NCI-H2081 (cell line): ENCODE measurements at places on chromosomes 6 and 20.

- no peak for DNase-seq
Measured at GRCh38 chr6:148779142-148779562, 32.3 kb downstream of the UST start.

- DNase-seq, result no peak
Measured at GRCh38 chr6:38194282-38194572, 374.7 kb downstream of the ZFAND3 start.

DNA sequence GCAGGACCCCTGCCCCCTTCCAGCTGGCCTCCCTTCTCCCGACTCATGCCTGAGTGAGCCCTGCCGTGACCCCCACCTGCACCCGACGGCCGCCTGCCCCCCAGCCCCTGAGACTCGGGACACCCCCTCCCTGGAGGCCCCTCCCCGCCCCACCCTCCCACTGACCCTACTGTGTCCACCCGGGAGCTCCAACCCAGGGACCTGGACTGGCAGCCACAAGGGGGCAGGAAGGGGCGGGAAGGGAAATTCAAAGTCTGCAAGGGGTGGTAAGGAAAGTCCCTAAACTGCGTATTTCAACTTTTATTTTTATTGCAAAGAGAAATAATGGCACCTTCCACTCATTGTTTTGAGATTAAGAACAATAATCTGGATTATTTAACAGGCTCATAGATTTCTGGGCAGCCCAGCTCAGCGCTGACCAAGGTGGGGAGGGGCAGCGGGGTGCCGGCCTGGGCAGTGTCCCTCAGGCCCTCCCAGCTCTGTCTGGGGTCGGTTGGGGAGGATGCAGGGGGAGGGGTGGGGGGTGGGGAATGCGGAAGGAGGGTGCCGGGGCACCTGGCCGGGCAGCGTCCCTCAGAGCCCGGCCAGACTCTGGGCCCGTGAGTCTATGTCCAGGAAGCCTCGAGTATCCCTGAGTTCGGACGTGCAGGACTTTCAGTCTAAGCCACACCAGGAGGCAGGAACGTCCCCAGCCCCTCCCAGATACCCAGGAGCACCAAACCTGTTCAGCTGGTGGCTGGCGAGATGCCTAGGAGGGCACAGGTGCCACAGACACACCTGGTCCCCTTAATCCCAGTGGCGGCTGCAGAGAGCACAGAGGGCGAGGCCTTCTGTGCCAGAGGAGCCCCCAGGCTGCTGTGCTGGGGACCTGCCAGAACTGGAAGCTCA lies 1.3 kb upstream of the PTK6 start:
- peak; percentile 84 for DNase-seq

DNA sequence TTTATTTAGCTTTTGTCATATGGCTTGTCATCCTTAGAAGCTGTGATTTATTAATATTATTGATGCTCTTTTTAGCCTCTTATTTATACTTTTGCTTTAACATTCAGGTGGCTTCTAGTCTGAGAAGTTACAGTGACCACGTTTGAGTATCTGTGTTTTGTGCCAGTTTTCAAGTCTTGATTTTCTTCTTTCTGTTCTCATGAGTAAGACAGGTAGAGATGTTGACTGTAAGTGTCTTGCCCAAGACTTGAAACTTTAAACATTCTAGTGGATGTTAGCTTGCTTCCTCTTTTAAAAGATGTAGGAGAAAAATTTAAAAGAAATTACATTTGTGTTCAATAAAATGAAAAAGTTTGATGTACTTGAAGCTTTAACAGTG lies 122.6 kb downstream of the LRRC1 start:
- DNase-seq, result no peak

DNA sequence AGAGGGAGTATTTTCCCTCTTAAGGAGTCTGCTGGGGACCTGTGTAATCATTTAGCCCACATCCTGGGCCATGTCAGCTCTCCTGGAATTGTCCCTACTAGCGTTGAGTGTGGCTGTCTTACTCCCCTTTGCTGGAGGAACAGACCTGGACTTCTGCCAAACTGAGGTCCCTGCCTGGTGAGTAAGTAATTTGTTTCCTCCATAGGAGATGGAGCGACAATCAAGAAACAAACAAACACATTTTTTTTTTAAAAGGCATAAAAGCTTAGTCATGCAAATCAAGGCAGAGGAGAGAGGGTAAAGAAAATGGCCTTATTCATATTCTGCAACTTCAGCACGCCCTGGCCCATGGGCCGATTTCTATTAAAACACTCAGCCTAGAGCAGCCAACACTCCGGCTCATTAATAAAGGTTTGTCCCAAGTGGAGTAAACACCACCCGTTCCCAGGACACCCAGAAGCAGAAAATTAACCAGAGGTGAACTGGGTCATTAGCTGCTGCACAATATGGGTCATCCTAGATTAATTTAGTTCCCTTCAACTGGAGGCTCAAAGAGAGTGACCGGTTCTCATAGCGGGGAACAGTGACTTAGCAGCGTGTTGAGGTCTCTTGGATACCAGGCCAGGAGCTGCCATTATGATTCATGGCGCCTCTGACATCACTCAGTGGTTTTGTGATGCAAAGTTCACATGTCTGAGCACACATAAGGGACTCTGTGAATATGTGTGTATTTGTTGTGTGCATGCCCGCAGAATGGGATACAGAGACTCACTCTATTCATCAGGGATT lies 165.0 kb upstream of the SULF2 start:
- peak; percentile 15 for DNase-seq

DNA sequence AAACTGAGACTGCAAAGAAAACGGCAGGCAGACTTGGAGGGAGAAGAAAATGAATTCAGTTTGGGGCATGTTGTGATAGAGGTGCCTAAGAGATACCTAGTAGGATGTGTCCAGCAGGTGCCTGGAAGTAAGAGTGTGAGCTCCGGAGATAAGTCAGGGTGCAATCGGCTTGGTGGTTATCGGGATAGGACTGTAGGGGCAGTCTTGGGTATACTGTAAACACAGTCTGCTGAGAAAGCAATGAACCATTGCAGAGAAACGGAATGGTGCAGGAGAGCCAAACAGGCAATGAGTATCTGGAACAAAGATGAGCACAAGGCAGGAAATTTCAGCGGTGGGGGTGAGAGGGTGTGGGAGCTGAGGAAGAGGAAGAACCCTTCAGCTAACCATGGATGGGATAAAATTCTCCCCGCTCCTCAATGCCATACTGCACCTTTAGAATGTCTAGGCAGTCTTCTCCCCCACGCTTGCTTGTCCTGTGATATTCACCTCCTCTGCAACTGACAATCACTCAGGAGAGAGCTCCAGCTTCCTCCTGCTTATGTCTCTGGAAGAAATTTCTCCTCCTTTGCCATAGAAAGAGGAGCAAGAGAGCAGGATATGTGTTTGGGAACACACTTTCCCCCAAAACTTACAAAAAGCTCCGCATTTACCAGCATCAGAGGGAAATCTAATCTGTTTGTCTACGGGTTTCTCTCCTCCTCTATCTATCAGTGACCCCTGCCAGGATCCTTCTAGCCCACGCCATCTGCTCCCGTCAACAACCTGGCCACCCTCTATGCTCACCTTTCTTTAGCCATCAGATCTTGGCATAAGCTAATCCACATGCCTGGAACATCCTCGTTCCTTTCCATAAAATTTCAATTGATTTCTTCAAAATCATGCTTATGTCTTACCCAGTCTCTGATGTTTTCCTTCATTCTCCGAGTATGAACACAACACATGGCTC lies 381.7 kb upstream of the JARID2 start:
- DNase-seq, result no peak

DNA sequence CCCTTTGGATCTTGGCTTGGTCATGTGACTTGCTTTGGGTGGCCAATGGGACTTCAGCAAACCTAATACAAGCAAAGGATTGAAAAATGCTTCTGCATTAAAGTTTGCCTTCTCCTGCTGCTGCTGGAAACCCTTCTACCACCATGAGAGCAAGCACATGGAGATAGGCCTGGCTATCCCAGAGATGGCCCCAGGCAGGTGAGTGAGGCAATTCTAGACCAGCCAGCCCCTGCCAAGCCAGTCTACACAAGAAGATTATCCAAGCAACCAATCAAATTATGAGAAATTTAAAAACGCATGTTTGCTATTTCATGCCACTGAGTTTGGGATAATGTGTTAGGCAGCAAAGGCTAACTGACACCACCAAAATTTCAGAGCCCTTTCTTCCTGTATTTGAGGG lies 274.3 kb downstream of the TFAP2C start:
- DNase-seq, result no peak
